Epithelial cell of proximal tubule (primary cell): ENCODE measurements at places on chromosomes 13 and 19.

DNA sequence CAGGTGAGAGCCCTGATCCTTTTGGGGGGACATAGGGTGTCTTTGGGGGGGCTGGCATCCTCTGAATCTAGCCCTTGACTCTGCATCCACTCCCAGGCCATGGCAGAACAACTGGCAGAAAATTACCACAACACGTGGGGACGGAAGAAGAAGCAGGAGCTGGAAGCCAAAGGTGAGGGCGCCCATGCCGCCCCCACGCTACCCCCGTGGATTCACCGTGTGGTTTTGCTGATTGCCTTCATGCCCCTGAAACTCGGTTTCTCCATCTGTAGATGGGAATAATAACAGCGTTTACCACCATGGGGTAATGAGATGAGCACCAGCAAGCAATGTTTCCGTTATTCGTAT lies 72.9 kb downstream of the RYR1 start:
- DNase-seq: no peak

DNA sequence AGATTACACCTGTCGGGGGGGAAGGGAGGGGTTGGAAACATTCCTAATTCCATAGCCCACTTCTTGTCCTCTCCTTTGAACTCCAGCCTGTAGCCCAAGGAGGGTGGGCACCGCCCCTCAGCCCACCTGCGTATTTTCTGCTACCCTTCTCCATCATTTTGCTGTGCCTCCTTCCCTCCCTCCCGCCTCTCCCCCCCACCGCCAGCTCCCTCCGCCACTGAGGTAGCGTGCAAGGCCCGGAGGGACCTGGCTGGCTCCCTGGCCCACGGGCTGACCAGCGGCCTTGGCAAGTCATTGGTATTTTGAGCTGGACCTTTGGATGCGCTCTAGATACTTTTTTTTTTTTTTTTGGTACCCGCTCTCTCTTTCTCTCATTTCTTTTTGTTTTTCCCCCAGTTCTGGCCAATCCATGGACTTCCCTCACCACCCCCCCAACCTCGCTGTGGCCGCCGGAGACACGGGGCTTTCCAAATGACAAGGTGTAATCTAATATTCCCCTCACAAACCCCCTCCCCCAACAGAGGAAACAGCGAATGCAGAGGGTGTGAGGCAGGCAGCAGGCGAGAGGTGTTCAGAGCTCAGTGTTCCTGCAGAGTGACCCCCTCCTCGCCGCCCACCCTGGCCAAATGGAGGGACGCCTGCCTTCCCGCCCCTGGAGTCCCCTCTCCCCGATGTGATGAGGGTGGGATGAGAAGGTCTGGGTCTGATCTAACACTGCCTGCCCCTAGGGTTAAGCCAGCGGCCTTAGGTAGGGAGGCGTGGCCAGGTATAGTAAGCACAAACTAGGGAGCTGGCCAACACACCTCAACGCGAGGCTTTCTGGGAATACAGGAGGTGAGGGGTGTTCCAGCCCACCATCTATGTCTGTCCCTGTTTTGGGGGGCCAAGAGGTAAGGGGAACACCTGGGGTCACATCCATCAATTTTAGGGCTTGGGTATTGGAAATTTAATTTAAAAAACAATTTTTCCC lies 89.2 kb downstream of the PTPRS start:
- DNase-seq: no peak

- DNase-seq: no peak
These were observed 922 bp downstream of the EBPL start for GRCh38 chr13:49690133-49690994.

DNA sequence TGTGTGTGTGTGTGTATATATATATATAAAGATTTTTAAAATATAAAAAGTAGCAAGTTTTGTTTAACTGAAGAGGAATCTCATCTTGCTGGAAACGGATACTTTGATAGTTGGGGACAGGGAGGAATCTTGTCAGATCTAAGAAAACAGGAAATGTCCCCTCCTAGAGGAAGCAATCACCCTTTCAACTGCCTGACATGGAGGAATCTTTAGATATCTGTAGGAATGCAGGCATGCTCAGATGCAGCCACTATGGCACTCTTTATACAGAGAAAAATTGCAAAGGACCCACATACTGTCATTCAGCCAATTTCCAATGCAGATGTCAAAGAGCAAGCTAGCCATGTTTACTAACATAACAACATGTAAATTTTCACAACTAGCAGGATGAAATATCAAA lies 38.8 kb downstream of the ZNF611 start:
- no peak for DNase-seq

DNA sequence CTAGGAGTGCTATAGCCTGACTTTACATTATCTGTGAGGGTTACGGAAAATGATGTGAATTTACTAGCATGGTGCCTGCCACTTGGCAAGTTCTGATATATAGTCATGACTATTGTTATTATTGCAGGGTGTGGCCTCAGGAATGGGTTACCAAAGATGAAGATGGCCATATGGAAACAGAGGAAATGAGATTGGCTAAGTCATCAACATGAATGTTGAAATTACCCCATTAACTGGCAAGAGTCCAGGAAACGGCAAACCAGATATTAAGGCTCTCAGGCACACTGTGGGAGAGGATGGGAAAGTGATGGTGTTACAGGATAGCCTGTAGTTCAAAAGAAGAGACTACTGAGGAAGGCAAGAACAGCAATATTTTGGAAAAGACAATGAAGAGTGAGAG lies 183.3 kb downstream of the KCNRG start:
- no peak for DNase-seq

DNA sequence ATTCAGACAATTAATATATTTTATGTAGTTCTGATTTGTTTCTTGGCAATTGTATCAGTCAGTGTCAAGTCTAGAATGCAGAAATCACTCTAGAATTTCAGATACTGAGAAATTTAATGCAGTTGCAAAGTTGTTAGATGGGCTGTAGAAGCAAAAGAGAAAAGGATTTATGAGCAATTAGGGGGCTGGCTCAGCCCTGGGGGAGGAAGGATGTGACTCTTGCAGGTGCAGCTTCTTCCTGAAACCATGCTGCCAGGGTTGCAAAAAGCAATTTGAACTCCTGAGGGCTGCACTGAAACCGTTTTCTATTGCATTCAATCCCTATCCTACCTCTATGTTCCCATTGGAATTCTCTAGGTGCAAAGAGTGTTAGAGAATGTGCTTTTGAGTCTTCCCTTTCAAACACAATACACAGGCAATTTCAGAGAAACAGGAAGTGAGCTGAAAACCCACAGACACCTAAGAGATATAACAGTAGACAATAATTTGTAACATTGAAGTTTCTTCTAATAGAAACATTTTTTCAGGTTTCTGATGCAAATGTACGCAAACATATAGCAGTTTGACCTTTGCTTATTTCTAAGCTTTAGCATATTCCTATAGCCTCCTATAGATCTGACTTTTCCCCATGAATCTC lies 814.7 kb upstream of the ATXN8OS start:
- DNase-seq: no peak

DNA sequence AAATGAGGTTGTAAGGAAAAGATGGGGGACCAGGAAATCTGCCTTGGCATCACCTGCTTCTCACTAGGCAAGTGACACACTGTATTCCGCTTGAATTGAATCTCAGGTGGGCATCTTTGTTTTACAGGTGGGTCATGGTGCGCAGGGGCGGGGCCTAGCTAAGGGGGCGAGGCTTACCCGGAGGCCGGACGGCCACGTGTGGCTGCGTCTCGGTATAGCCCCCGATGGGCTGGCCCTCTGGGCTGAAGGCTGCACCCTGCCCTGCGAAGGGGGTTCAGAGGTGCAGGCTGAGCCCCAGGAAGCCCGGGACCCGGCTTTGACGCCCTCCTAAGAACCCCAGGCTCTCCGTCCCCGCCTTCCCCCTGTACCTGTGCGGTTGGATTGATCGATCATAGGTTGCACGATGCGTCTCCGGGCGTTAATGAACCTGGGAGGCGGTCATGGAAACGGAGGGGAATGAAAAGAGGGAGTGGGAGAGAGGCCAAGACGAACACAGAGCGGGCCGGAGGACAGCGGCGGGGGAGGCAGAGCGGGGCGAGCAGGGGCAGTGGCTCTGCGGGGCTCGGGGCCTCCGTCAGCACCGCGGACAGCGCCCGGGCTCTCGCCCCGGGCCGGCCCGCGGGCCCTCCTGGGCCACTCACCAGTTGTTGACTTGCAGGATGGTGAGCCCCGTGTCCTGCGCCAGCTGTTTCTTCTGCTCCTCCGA lies 12.5 kb downstream of the MEIS3 start:
- no peak for DNase-seq
